ENCODE measurements at places on chromosomes 1 and 21.

DNA sequence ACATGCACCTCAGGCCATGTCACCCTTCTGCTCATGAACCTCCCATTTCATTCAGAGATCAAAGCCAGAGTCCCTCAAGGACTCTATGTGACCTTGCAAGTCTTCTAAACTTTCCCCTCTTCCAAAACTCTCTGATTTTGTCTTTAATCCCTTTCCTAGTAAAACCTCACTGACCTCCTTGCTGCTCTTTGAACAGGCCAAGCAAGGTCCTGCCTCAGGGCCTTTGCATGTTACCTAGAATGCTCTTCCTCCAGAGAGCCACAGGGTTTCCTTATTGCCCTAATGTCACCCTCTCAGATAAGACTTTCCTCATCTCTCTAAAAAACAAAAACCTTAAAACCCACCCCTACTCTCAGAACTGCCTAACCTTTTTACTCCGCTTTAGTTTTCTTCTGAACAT, 26.6 kb downstream of the IL23R start:
- no peak for DNase-seq

DNA sequence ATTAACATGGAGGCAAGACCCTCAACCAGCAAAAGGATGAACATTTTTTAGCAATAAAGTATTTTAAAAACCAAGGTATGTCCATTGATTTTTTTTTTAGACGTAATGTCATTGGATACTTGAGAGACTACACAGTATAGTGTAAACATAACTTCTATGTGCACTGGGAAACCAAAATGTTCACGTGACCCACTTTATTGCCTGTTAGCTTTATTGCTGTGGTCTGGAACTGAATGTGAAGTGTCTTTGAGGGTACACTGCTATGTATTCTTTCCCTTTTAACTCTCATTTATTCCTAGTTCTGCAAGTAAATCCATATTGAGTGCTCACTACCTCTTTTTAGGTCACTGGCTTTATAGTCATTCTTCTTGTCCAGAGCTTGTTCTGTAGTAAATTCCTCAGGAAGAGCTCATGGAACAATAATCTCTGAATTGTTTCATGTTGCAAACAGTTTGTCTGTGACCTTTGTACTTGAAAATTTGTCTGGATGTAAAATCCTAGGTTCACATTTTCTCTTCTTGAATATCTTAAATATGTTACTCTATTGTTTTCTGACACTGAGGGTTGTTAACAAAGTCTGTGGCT, 20.6 kb downstream of the ABCD3 start:
- no peak for DNase-seq

DNA sequence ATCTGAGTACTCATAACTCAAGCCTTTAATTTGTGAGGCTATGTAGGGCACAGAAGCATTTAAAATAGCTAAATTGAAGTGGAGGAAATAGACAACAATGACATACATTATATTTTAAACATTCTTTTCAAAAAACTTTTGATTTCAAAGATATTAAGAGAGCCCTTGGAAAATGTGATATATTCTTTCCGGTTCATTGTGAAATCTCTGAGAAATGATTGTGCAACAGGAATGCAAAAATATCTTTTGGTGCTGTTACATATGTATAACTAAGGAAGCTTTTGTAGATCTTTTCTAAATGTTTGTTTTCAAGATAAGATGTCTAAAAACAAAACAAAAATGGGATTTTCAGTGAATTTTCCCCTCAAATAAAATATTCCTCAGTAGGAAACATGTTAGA, 185.2 kb downstream of the LEPR start:
- DNase-seq: no peak

GRCh38 chr1:223330466-223330865, 33.5 kb downstream of the SUSD4 start:
- no peak for DNase-seq

GRCh38 chr1:27830621-27831440, at the start of gene PPP1R8:
PPP1R8 (plus strand) TSS chr1:27830782; CDS start chr1:27830836, 54 bp downstream.
- peak; percentile 43 for DNase-seq

DNA sequence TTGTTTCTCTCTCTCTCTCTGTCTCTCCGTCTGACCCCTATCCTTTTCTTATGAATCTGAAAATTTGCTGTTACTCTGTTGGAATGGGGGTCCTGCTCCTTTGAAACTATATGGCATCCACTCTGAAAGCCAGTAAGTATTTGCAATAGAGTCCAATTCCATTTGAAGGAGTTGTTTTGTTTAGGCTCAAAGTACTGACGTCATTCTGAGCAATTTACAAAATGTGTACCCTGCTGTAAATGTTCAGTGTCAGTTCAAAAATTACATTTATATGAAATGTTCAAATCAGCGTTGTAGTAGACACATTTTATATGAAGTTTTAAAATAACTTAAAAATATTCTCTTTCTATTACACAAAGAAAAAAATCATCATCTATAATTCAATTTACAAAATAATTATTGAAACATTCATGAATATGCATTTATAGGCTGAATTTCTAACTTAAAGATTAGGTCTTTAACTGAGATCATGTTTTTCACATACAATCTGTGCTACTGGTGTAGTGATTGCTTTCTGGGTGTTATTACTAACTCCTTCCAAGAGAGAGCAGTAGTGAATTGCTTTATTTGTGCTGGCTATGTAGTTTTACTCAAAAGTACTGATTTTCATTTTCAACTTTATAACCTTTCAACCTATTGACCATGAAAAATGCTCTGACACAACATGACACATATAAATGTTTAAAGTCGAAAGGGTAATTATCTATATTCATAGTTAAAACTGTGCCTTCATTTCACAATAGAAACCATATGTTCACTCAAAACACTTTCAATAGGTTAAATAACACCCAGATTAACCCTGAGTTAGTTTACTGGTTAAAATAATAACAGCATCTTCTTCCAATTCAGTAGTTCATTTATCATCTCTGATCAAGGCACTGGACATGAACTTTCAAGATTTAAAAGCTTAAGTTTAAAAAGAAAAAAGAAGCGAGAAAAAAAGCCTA, 253.1 kb upstream of the ADGRL4 start:
- no peak for DNase-seq

DNA sequence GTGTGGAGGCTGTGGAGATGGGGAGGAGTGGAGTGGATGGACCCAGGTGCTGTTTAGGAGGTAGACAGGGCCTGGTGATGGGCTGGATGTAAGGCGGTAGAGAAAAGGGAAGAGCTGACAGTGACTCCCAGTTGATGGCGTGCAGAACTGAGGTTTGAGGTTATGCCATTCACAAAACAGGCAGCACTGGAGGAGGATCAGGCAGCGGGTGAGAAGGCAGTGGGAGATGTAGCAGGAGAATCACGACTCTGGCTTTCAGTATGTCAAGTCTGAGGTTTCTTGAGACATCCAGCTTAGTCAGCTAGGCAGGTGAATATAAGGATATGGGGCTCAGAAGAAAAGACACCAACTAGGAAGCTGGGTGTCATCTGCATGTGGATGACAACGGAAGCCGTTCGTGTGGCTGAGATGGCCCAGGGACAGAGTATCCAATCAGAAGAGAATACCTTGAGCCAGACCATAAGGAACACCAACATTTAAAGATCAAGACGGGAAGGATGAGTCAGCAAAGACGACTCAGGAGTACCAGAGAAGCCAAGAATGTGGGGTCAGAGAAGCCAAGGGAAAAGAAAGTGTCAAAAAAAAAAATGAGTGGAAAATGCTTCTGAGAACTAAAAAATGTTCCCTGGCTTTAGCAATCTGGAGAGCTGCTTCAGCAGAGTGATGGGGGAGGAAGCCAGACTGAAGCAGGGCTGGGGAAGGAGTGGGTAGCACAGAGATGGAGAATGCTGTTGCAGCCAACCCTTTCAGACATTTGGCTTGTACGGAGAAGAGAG, 15.2 kb downstream of the LRRN2 start:
- DNase-seq: no peak

DNA sequence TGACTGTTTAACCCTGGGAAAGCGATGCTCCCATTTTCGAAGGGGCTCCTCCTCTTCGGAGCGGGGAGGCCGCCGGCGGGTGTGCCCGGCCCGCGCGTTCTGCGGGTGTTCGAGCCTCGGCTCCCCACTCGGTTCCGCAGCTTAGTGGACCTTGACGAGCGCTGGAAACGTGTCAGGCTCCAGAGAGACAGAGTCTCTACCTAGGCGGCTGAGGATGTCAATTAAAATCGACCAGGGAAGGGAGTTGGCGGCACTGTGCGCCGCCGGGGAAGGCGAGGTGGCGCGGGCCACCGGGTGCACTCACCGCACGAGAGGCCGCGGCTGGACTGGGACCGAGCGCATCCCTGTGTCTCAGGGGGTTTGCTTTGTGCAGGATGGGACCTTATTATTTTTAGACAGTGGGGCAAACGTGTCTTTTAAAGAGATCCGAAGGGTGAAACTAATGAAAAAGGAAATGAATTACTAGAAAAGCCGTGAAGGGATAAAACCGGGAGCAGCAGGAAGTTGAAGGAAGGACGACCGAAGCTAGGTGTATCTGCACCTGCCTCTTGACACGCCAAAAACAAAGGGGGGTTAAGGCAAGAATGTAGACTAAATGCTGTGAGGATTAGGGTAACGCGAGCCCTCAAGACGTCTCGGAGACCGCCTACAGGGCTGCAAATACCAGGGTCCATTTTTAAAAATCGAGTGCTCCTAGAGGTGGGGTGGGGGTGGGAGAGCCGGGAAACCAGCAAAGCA, 5.6 kb downstream of the LHX4 start:
- DNase-seq: no peak

GRCh38 chr1:36157115-36157903, 1.3 kb downstream of the MAP7D1 start:
- no peak for DNase-seq

DNA sequence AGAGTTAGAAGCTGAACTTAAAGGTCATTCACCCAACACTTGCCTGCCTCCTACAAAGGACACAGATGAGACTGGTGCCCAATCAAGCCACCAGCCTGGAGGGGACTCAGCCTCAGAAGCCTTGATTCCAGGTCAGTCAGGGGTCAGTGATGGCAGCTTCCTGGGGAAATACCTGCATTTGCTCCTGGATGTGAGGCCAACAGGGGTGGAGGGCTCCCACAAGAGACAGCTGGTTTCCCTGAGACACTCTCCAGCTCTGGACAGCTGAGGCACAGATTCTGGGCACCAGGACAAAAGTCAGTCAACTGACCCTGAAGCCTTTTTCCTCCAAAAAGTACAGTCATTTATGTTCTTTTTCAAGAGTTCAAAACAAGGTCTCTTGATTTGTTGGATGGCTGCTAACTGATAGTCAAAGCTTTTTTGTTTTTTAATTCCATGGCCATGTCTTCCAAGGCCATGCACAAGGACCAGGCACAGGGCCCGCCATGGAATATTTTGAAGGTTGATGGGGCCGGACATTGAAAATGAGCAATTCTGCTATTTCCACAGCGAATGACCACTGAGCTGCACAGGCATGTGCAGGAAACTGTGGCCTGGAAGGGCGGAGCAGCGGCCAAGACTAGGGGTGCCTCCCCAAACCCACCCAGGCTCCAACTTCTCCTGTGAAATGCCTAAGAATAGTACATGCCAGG, 1.8 kb downstream of the C2CD2 start:
- no peak for DNase-seq

GRCh38 chr1:116817582-116818064, 63.4 kb downstream of the CD2 start:
- DNase-seq: peak; percentile 23

GRCh38 chr1:110203021-110203661, 7.0 kb upstream of the KCNC4 start:
- DNase-seq: no peak

- no peak for DNase-seq
Measured at GRCh38 chr1:206899717-206900116, 2.5 kb downstream of the IL24 start.

DNA sequence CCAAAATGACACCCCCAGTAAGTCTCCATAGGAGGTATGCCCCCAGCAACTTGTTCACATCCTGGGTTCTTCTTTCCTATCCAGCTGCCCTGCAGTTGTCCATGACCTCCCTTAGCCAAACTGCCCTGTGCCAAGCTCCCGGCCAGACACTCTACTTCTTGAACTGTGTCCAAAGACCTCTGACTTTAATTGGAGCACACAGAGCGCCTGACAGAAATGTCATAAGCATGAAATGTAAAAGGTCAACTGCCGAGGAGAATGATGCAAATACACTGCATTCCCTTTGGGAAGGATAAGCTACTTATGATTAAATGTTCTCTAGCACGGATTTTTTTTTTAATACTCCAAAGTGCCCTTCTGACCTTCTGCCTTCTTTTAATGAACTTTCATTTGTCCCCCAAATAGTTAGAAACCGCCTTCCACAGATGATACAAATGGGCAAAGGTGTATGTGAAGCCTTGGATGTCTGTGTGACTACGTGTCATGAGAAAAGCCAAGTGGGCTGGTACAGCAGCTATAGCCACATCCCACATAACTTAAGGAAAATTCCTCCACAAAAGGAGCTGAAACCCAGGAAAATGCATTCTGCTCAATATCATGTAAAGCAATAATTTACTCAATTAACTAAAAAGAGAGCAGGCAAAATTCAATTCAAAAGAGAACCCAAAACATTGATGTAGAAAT, 26.8 kb downstream of the PALMD start:
- no peak for DNase-seq

DNA sequence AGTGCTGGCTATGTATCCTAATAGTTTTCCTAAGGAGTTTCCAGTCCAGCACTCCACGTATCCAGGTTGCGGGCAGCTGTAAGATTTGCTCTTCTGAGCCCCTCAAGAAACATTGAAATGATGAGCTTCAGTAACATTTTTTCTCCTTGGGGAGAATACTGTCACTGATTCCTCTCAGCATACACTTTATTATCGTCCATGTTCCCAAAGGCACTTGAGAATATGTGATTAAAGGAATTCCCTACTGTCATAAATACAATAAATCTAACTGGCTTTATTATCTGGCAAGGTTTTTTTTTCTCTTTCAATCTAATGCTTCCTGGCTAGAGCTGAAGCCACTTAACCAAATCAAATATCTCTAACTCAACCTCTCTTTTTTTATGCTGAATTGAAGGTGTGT, 359.2 kb upstream of the PKN2 start:
- DNase-seq: no peak

GRCh38 chr1:167922023-167922422, 8.1 kb upstream of the ADCY10 start:
- no peak for DNase-seq
